Umbilical cord (tissue), 2 donors: ENCODE measurements at places on chromosomes 12 and 14.

- peak; percentile 43 for DNase-seq
Observed at GRCh38 chr12:66144791-66145754, 14.5 kb upstream of the LLPH start.

GRCh38 chr14:90023176-90023896 lies 38.5 kb upstream of the KCNK13 start:
- DNase-seq: no peak

- peak; percentile 56 for DNase-seq
Observed at GRCh38 chr12:109461049-109461845, 15.9 kb downstream of the KCTD10 start.

GRCh38 chr12:53613821-53614220 lies 12.4 kb downstream of the ATF7 start:
- peak; percentile 40 for DNase-seq

- no peak for DNase-seq
Observed at GRCh38 chr14:79516009-79516408, 695.3 kb downstream of the DIO2 start.
